Dermis blood vessel endothelial cell (primary cell): ENCODE measurements at places on chromosomes 12 and 14.

GRCh38 chr12:4099276-4099675 is 174.3 kb upstream of the CCND2 start:
- DNase-seq = no peak

- no peak for DNase-seq
Observed at GRCh38 chr14:60014402-60014801, 77.3 kb upstream of the PCNX4 start.

DNA sequence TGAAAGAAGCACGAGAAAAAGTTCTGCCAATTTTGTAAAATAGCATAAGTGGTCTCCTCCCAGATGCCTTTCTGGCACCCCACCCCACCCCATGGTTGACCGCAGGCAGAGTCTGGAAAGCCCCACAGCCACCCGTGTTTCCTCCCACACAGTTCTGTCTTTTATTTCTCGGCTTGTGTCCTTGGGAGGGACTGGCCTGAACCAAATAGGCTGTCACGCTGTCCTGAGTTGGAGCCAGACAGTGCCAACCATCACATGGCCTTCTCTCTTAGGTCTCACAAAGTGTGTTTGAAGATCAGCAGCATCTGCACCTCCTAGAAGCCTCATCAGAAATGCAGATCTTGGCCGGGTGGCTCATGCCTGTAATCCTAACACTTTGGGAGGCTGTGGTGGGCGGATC is 10.2 kb upstream of the LTA4H start:
- DNase-seq = no peak

DNA sequence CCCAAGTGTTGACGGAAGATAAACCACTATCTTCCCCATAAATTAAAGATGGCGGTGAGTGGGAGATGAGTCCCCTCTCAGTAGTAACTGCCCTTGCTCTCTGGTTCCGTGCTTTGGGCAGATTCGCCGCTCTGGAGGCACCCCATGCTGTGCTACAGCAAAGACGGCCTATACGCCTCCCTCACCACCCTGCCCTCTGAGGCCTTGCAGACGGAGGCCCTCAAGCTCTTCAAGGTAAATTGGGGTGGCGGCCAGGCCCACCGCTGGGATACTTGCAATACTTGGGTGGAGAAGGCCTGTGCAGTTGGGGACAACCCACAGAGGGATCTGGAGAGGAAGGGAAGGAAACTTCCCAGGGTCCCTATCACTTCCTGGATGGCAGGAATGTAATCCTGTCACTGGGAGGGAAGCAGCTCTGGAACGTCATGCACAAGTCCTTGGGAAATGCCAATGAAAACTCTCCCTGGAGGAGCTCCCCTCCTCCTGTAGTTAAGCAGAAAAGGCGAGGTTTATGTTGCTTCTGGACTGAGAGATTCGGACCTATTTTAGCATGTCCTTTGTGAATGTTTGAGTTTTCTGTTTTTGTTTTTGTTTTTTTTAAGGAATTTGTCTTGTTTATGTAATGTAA is 22.8 kb downstream of the PIGH start:
- no peak for DNase-seq

DNA sequence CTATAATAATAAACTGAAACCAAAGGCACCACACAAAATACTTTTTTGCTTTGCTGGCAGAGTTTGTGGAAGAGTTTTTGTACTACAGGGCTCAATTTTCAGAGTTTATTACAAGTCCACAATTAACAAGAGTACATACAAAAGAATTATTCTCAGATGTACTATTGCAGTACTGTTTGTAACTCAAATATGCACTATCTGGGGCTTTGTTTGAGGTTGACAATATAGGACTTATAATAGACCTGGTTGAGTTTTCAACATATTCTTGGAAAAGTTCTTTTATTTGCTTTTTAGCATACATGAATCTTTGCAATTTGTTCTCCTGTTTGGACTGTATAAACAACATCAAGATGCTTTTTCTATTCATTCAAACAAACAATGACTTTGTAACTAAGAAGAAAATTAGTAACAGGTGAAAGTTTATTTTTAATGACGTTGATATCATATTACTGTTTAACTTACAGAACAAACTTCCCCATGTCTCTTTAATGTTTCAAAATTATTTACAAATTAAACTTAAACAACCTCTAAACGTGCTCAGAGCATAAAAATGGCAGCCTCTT is 407.4 kb upstream of the PRICKLE1 start:
- DNase-seq = no peak

DNA sequence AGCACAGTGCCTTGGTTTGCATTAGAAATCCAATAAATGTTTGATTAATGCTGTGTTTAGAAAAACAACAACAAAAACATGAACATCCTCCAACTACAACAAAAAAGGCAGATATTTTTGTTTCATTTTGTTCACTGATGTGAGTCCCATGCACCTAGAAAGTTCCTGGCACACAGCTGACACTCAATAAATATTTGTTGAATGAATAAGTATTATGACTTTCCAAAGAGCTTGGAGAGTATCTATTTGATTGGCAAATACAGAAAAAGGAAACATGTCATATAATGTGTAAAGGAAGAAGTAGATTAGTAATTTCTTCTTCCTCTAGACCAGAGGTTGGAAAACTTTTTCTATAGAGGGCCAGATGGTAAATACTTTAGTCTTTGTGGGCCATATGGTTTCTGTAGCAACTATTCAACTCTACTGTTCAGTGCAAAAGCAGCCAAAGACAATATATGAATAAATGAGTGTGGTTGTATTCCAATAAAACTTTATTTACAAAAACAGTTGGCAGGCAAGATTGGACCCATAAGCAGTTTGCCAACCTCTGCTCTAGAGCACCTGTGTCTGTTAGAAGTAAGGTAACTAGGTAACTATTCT is 312.3 kb upstream of the DIO2 start:
- peak; percentile 16 for DNase-seq

DNA sequence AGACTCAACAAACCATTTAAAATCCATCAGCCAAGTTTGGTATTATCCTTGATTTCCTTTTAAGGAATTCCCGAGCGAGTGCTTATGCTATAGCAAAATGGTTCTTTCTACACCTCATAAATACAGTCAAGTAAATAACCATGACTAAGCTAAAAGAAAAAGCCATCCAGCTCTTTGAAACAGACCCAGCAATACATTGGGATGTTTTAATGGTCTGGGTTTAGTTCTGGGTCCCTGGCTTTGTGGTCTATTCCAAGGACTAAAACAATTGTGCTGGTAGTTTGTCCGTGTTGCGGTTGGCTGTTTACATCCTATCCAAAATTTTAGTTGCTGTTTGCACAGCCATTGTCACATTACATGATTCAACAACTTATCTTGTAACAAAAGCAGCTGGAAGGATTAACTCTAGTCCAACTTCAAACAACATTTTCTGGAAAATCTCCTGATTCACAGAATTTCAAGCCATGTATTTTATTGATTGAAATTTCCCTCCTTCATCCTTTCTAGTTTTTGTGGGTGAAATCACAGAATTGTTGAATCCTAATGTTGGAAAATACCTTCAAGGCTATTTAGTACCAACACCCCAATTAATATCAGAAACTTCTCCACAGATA is 19.6 kb downstream of the KLRB1 start:
- DNase-seq = no peak
